ENCODE measurements at places on chromosomes 12 and 14.

GRCh38 chr12:57452181-57452936 is 2.7 kb upstream of the INHBE start:
- no peak for DNase-seq

- no peak for DNase-seq
These were observed 16.5 kb upstream of the SEL1L start for GRCh38 chr14:81550001-81550637.

- no peak for DNase-seq
These were observed 10.6 kb downstream of the RARG start for GRCh38 chr12:53221203-53222080.

DNA sequence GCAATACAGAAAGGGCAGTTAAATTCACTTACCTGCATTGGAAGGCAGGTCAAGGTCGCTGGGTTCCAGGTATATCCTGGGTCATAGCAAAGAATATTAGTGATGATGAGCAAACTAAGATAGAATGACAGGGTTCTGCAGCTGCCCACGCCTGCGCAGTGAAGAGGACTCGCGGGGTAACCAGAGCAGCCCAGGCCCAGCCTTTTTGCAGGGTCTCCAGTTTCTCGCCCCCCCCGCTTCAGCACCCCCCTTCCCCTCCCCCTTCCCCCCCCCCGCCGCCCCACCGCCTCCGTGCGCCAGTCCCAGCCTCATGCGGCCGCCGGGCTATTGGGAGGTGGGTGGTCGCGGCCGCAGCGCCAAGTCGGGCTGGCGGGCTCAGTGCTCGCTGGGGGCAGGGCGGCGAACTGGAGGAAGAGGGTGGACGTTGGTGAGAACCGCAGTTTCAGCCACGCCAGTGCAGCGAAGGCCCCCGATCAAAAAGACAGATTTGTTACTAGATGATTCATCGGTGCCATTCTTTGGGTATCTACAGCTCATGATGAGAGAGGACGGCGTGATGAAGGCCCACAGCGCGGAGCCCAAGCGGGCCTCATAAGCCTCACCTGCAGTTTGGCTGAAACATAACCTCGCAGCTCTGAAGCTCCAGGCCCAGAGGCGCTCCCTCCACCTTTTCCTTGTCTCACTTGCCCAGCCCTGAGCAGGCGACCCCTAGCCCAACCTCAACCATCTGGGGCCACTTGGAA is 20.2 kb downstream of the SLC2A3 start:
- DNase-seq: no peak

- no peak for DNase-seq
These were observed 324.6 kb downstream of the RAD51B start for GRCh38 chr14:68144051-68144681.

DNA sequence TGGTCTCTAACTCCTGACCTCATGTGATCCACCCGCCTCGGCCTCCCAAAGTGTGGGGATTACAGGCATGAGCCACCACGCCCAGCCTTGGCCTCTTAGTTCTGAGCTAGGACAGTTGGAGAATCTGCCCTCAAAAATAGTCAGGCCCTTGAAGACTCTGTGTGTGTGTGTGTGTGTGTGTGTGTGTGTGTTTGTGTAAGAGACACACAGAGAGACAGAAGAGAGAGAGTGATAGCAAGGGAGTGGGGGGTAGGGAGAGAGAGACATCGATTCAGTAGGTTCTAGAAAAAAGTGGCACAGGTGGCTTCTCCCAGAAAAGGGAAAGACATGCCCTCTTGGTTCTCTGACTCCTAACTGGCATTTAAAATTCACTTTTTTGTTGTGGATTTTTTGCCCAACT is 5.4 kb downstream of the HNF1A start:
- DNase-seq: no peak

GRCh38 chr12:82665142-82665923 is 21.4 kb upstream of the TMTC2 start:
- no peak for DNase-seq

DNA sequence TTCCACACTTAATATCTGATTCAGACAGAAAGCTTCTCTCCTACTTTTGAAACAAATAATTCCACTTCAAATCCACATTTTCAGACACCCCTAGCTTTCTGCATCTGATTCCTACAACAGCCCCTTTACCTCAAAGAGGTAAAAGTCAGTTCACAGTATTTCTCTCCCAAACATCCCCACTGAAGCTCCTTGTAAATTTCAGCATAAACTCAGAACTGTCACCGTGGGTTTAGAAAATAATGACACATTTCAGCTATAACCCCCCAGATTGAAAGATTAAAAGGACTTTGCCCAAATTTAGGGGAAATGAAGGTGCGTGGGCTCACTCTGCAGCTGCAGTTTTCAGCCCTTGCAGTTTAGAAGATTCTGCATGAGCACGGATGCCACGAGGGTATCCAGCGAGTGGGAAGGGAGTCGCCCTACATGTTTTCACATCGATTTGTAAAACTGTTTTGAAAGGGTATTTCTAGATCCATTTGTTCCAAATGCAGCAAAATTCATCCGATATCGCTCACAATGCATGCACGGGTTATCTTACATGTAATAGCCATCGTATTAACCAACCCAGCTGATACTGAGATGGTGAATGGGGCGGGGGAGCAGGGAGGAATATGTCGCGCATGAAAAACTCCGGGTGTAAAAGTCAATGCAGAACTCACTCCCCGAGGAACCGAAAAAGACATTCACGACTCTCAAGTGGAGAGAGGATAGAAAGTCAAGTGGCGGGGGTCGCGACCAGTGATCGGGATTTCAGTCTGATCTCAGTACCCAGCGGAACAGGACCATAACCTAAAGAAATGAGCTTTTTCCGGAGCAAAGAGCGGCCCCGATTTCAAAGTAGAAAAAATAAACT is 5.0 kb upstream of the CCND2 start:
- no peak for DNase-seq

DNA sequence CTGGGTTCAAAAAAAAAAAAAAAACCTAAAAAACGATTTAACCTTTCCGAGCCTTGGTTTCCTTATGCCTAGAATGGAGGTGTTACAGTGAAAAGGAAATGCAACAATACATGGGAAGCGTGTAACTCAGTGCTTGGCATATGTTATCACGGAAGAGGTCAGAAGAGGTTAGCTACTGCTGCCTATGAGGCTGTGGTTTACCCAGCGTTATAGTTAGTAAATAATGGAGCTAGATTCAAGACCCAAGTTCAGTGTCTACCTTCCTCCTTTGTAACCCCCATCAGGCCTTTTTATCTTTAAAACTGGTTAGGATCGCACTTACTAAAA is 839 bp downstream of the IFT43 start:
- DNase-seq: no peak

DNA sequence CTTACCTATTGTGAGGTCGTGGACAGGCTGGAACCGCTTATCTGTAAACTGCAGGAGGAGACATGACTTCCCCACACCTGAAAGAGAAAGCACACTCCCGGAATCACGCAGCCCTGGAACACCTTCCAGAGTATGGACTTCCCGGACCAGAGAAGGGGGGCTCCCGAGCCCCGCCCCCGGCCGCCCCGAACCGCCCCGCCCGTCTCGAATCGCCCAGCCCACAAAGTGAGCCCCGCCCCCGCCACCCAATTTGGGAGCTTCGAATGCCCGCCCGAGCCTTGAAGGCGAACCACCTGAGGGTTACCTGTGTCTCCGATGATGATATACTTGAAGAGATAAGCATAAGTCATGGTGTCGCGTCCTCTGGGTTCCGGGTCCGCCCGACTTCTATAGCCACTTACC is 235 bp downstream of the RAB2B start:
- peak; percentile 69 for DNase-seq

DNA sequence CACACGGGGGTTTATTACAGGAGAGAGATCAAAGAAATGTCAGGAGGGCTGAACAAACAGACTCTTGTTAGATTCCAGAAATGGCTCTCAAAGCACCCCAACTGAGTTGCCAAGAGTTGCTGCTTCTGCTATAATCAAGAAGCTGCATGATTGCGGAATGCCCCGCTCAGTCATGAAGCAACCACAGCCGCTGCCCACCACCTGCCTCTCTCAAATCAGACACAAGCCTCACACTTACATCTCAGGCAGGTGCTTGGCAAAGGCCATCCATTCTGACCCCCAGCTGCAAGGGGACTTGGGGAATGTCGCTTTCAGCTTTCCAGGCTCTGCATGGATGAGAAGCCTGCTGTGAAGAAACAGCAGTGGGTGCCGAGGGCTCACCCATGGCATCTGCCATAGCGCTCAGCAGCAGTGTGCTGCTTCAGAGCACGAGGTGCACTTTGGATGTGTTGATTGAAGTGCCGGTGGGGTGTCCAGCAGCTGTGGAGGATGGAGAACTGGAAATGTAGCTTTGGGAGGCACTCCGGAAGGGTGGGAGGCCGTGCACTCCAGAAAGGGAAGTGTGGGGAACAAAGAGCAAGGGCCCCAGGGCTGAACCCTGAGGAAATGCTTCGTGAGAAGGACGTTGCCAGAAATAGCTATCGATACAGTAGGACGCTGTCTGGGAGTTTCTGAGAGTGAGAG is 37.7 kb downstream of the LRRC74A start:
- DNase-seq: no peak

GRCh38 chr12:779745-780734 is 27.7 kb downstream of the WNK1 start:
- no peak for DNase-seq

DNA sequence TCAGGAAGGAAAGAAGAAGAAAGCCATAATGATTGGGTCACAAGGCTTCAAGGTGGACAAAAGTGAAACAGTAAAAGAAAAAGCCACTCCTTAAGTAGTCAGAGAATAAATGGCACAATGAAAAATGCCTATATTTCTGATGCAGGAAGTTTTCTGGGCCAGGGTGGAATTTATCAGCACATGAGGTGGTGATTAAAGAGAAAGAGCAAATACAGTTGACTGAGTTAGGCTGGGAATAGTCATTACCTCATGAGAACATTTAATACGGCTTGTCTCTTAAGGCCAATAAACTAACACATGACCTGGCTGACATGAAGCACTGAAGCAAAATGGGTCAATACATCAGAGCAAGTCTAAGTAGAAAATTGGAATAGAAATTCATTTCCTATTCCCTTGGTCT is 499.7 kb downstream of the TMTC2 start:
- no peak for DNase-seq

DNA sequence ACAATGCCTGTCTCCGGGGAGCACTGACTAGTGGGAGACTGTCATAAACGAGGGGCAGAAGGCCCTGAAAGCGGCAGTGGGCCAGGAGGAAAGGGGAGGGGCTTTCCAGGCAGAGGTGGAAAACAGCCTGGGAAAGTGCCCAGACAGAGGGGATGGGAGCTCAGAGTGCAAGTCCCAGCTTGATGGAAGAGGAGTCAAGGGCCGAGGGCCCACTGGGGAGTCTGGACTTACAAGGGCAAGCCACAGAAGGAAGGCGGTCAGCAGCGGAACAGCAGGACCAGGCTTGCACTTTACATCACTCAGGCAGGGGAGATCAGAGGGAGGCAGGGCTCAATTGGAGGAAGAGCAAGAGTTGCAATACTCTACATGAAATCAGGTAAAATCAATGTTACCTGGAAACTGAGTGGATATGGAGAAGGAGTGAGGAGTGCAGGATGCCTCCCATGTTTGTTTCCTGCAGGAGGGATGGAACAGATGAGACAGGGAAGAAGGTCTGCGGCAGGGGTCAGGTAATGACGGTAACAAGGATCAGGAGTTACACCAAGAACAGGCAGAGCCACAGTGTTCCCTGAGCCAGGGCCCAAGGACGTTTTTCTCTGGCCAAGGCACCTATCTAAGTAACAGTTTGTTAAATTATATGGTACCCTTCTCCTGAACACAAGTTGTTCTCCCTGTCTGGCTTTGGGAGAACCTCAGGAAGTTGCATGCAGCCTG is 23.8 kb downstream of the PXN start:
- DNase-seq: no peak

DNA sequence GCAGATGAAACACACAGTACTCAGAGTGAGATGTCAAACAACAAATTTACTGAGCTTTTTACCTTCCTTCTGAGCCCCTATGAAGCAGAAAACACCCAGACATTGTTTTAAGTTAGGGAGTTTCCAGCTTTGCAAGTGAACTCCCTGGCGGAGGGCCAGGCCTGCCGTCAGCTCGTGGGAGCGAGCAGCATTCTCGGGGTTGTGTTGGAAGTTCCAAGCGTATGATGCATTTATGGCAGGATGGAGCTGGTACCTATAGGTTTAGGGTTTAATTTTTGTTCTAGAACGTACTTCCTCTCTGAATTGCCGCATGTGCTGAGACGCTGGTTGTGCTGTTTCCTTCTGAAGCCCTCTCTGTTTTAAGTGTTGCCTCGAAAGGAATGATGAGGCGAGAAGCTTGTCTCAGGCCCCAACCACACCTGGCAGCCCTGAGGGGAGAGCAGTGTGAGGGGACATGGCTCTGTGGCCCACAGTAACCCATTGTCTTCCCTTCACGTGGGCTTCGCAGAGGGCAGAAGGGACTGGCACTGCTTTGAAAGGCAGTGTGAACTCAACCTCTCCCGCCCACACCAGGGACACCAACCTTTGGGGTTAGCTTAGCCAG is 76.6 kb downstream of the SSPN start:
- DNase-seq: no peak

DNA sequence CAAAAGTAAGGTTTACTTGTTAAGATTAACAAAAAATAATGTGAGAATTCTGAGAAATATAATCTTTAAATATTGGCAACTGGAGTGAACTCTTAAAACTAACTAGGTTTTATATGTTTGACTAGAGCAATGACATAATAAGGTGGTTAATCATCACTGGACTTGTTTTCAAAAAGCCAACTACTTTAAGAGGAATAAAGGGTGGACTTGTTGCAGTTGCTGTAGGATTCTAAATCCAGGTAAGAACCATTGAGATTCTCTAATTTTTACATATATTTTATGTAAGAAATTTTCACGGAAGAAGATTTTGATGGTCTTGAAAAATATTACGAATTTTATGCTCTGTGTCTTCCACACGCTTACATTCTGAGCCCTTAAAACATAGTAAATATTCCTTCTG is at the start of gene SLCO1B1:
Gene SLCO1B1 (plus strand): TSS at position 197 of the 400 bp plus-strand sequence. CDS start 10,381 bp downstream, outside the sequence.
- DNase-seq: no peak

DNA sequence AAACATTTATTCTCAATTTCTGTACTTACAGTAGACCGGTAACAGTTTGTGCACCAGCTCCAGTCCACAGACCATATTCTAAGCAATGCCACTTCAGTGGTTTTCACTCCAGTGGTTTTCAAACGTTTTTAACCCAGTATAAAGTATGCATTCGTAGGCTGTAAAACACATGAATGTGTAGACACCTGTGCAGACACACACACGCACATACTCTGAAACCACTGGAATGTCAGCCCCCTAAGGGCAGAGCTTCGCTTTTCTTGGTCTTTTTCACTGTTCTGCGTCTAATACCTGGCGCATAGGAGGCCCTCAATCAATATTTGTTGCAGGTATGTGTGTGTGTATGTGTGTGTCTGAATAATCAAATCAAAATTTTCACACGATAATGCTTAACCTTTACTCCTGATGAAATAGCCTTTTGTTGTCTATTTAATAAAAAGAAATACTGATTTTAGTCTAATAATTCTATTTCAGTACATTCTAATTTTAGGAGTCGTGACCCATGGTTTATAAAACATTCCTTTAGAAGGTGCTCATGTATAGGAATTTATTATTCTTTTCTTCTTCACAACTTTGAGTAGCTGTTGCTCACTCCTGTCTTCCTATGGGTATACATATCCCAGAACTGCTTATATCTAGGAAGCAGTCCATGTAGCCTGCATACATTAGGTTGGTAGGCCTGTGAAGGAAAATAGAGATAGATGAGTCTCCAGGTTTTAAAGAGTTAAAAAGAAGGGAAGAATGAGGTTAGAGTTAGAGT is 73.6 kb upstream of the REP15 start:
- no peak for DNase-seq

GRCh38 chr14:52825085-52825484 is 33.7 kb upstream of the GNPNAT1 start:
- no peak for DNase-seq
